A549 treated with dexamethasone at 1 μM for 4 hours (cell line): ENCODE measurements at places on chromosomes 16 and 17. TPM values are rescaled to one million over a fixed set of nuclear protein-coding genes. Genes with fewer than 3 reads are reported as not detected.

The KRTAP4-4 gene
- not detected in 5 replicates for total RNA-seq

The SRRM2 gene
- total RNA-seq, result 272 to 485 TPM (median 450 TPM) in 5 replicates

The KRT40 gene
- total RNA-seq, result not detected in 5 replicates

The ASPHD1 gene
- total RNA-seq, result 15.9 to 21.5 TPM (median 20.0 TPM) in 5 replicates
